ENCODE measurements at places on chromosomes 5 and 9. TPM values are rescaled to one million over a fixed set of nuclear protein-coding genes. Genes with fewer than 3 reads are reported as not detected.

DNA sequence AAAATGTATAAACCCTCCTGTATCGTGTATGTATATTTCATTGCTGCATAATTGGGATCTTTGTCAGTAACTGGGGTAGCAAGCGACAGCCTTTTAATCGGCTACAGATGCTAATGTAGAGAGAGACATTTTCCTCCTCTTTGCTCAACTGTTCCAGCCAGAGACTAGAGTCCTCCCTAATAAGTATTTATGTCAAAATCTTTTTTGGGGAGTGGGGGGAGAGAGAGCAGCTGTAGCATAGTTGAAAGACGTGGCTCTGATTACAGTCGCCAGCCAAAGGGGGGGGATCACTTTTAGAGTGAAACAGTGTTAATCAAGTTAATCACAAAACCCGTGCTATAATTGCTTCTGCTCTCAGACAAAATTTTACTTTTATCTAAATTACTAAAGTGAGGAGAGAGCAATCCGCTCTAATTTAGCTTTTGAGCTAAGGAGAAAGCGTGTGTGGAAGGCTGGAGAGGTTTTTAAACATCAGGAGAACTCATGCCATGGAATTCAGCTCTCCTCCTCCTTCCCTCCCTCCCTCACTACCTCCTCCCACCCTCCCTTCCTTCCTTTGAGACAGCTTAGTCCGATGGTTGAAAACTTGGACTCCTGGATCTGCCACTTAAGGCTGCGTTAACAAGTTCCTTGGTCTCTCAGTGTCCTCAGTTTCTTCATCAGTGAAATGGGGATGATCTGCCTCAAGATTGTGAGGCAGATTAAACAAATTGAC, 87.3 kb upstream of the ZNF618 start:
- H3K36me3 ChIP-seq = no peaks in the 10 kb centered on the region
- H3K27ac ChIP-seq = no peak overlapping the region
- no peaks in the 10 kb centered on the region for H3K27me3 ChIP-seq
- DNase-seq = no peak
- H3K4me1 ChIP-seq = no peaks in the 10 kb centered on the region
- H3K4me3 ChIP-seq = no peak overlapping the region

DNA sequence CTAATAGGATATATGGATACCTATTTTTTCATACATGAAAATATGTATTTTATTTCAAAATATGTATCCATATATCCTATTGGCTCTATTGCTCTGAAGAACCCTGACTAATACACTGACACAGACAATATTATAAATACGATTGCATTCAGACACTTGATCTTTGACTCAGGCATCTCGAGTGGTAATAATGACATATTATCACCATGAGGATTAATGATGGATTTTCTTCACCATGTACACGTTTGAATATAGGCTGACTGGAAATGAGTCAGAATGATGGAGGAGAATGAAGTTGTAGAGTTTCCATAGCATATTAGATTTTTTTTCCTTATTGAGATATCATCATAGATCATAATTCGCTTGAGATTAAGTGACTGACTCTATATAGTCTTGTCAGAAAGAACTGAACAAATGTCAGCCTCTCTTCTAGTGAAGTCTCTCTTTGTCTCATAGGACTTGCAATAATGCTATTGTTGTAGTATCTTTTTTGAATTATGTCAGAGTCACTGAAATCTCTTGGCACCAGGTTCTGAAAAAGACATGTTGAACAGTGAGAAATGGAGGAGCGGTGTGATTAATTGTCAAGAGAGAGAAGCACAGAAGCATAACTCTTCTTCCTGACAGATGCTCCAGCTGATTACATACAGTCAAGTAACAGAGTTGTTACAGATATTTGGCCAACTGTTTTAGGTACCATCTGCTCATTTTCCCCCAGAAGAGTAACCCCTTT, 41.4 kb upstream of the SLCO6A1 start:
- no peak for DNase-seq
- H3K4me3 ChIP-seq = no peak overlapping the region
- H3K27ac ChIP-seq = no peak overlapping the region
- no peaks in the 10 kb centered on the region for H3K4me1 ChIP-seq
- H3K27me3 ChIP-seq = no peaks in the 10 kb centered on the region

DNA sequence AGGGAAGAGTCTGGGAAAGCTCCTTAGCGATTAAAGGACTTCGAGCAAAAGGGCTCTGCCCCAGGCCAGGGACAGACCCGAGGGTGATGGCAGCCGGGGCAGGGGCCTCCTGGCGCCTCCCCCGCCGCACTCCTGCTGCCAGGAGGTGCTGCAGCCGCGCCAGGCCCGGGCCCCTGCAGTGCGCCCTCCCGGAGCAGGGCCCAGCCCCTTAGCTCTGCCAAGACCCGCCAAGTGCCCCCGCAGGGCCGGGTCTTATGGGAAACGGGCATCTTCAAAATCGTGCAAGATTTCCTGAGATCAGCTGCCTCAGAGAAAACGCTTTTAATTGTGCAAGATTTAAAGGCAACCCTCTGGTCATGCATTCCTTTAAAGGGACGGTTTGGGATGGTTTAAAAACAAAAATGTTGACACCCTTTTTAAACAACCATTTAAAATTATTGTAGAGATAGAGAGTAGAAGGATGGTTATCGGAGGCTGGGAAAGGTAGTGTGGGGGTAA, 52.4 kb downstream of the CDC14B start:
- H3K27me3 ChIP-seq = no peaks in the 10 kb centered on the region
- peak overlapping the region; percentile 69 for H3K4me3 ChIP-seq
- no peak for DNase-seq
- H3K36me3 ChIP-seq = no peaks in the 10 kb centered on the region
- peaks cover 5% of the 10 kb centered on the region for H3K4me1 ChIP-seq
- peak overlapping the region; percentile 91 for H3K27ac ChIP-seq

DNA sequence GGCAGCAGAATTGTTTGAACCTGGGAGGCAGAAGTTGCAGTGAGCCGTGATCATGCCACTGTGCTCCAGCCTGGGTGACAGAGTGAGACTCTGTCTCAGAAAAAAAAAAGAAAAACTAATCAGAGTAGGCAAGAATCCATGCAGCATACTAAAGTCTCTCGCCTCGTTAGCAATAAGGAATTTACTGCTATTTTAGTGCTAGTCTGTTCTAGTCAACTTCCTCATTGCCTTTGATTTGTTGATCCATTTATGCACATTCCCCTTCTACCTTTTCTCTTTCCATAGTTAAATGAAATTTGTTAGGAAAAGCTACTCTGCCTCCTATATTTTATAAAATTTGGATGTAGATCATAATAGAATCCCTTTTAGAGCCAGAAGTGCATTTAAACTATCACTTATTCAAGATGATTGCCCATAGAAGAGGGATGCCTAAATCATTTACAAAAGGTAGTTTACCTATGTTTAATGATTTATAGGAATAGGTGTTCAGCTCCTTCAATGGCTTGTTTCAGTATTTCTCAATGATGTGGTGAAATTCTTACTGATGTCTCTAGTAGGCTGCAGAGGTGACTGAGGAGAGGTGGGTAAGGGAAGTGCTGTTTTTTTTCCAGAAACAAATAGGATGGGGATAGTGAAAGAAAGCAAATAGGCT, 1.9 kb downstream of the LRRC19 start:
- H3K36me3 ChIP-seq = no peaks in the 10 kb centered on the region
- peaks cover 1% of the 10 kb centered on the region for H3K4me1 ChIP-seq
- no peaks in the 10 kb centered on the region for H3K27me3 ChIP-seq
- DNase-seq = no peak
- H3K27ac ChIP-seq = no peak overlapping the region
- H3K4me3 ChIP-seq = no peak overlapping the region

- peak overlapping the region; percentile 73 for H3K4me3 ChIP-seq
- H3K4me1 ChIP-seq = peaks cover 13% of the 10 kb centered on the region
Measured at GRCh38 chr5:138339091-138339456, 1.0 kb downstream of the FAM53C start.

GRCh38 chr9:128911529-128912035, 9.2 kb upstream of the PHYHD1 start:
- H3K4me1 ChIP-seq = peaks cover 12% of the 10 kb centered on the region
- no peak overlapping the region for H3K4me3 ChIP-seq
- H3K27me3 ChIP-seq = no peaks in the 10 kb centered on the region
- peaks cover 38% of the 10 kb centered on the region for H3K36me3 ChIP-seq
- no peak for DNase-seq

GRCh38 chr5:166499447-166500240, 1791.8 kb upstream of the WWC1 start:
- no peaks in the 10 kb centered on the region for H3K27me3 ChIP-seq
- no peak overlapping the region for H3K27ac ChIP-seq
- H3K36me3 ChIP-seq = no peaks in the 10 kb centered on the region

GRCh38 chr5:124059200-124059599, 547.2 kb downstream of the CSNK1G3 start:
- H3K4me3 ChIP-seq = no peak overlapping the region
- peaks cover 3% of the 10 kb centered on the region for H3K4me1 ChIP-seq
- H3K36me3 ChIP-seq = no peaks in the 10 kb centered on the region
- no peak overlapping the region for H3K27ac ChIP-seq
- no peaks in the 10 kb centered on the region for H3K27me3 ChIP-seq
- DNase-seq = no peak

GRCh38 chr5:151196556-151197290, 27.2 kb downstream of the CCDC69 start:
- H3K27ac ChIP-seq = no peak overlapping the region
- peaks cover 3% of the 10 kb centered on the region for H3K36me3 ChIP-seq
- peaks cover 3% of the 10 kb centered on the region for H3K4me1 ChIP-seq
- H3K4me3 ChIP-seq = no peak overlapping the region
- no peak for DNase-seq

DNA sequence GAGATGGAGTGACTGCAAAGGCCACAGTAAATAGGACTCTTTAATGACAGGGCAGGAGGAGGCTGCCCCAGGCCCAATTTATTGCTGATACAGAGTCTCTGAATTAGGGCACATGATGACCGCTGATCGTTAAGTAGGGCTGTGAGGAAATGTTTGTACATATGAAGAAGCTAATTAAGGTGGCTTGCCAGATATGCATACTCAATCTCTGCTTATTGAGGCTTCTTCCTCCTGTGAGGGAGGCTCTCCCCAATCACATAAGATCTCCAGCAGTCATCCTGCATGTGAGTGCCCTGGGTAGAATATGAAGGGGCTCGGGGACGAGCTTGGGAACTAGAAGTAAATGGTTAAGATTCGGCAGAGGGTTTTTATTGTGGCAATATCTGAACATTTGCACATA, 8.2 kb upstream of the CD180 start:
- no peaks in the 10 kb centered on the region for H3K36me3 ChIP-seq
- no peak overlapping the region for H3K27ac ChIP-seq
- H3K4me1 ChIP-seq = no peaks in the 10 kb centered on the region
- H3K27me3 ChIP-seq = no peaks in the 10 kb centered on the region
- DNase-seq = no peak

DNA sequence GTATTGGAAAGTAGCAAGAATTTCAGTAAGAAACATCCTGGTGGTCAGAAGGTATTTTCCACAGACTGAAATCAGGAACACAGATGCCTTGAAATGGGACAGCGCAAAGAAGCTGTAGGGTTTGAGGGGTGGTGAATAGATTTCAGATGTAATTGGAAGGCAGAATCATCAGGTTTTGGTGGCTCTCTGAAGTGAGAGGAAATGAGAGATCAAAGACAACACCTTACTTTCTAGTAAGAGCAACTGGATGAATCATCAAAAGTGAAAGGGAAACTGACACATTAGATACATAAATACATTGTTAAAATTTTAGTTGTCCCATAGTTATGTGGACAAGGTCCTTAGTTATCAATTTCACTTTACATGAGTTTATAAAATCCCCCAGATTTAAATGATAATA, 188.2 kb upstream of the SLC27A6 start:
- no peaks in the 10 kb centered on the region for H3K4me1 ChIP-seq
- no peak for DNase-seq
- H3K27me3 ChIP-seq = peaks cover 4% of the 10 kb centered on the region
- H3K4me3 ChIP-seq = no peak overlapping the region
- no peak overlapping the region for H3K27ac ChIP-seq

- H3K4me1 ChIP-seq = peaks cover 100% of the 10 kb centered on the region
- DNase-seq = peak; percentile 52
- H3K27ac ChIP-seq = peak overlapping the region; percentile 72
- H3K4me3 ChIP-seq = no peak overlapping the region
- H3K36me3 ChIP-seq = no peaks in the 10 kb centered on the region
Measured at GRCh38 chr9:134403682-134404301, 77.5 kb downstream of the RXRA start.

DNA sequence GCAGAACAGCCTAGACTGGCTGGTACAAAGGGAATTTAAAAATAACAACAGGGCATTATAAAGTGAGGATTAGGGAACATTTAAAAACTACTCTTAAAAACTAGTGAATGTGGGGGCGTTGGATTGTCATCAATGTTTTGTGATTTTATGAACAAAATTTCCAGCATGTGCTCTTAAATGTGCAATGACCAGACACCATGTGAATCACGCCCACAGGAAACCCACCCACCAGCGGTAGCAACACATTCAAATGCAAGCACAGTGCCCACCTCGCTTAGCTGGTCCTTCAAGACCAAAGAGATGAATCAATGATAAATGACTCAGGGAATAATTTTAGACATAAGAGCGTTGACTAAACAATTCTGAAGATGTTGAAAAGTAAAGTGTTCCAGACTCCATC, 40.9 kb downstream of the S1PR3 start:
- no peak overlapping the region for H3K4me3 ChIP-seq
- no peaks in the 10 kb centered on the region for H3K4me1 ChIP-seq
- H3K27me3 ChIP-seq = no peaks in the 10 kb centered on the region
- no peaks in the 10 kb centered on the region for H3K36me3 ChIP-seq

Gene MARCOL
- polyA plus RNA-seq = not detected

Gene TAF11L10
- polyA plus RNA-seq = not detected
